ENCODE measurements at places on chromosomes 1 and 21. TPM values are rescaled to one million over a fixed set of nuclear protein-coding genes. Genes with fewer than 3 reads are reported as not detected.

GRCh38 chr21:29205009-29205408 is 74.6 kb downstream of the MAP3K7CL start:
- no peak overlapping the region for H3K27ac ChIP-seq
- no peaks in the 10 kb centered on the region for H3K4me1 ChIP-seq
- no peaks in the 10 kb centered on the region for H3K36me3 ChIP-seq
- DNase-seq = no peak

DNA sequence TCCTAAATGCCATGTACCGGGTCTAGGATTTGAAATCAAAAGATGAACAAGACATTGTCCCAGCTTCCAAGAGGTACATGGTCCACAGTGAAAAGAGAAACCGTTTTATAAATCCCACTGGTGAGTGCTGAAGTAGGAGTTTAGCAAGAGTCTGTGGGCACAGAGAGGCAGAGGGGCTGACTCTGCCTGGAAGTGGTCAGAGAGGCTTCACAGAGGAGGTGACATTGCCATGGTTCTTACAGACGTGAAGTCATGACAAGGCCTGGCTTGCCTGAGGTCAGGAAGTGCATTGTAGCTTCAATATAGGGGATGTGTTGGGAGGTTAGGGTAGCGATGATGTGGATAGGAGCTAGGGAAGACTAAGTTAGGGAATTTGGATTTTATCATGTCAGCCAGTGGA is 28.4 kb downstream of the MAPKAPK2 start:
- peaks cover 27% of the 10 kb centered on the region for H3K4me1 ChIP-seq
- no peaks in the 10 kb centered on the region for H3K36me3 ChIP-seq
- H3K27ac ChIP-seq = no peak overlapping the region
- DNase-seq = no peak

- no peak overlapping the region for H3K4me3 ChIP-seq
- H3K36me3 ChIP-seq = no peaks in the 10 kb centered on the region
- H3K27ac ChIP-seq = no peak overlapping the region
- DNase-seq = no peak
- H3K27me3 ChIP-seq = no peaks in the 10 kb centered on the region
These were observed 76.2 kb downstream of the DISC1 start for GRCh38 chr1:231702804-231703203.

GRCh38 chr1:172003766-172004530 is 162.7 kb downstream of the DNM3 start:
- no peak overlapping the region for H3K4me3 ChIP-seq
- DNase-seq = no peak
- H3K36me3 ChIP-seq = no peaks in the 10 kb centered on the region

GRCh38 chr1:42461196-42461595 is 1.9 kb upstream of the CCDC30 start:
- H3K27me3 ChIP-seq = no peaks in the 10 kb centered on the region
- H3K4me1 ChIP-seq = peaks cover 25% of the 10 kb centered on the region
- H3K4me3 ChIP-seq = no peak overlapping the region

DNA sequence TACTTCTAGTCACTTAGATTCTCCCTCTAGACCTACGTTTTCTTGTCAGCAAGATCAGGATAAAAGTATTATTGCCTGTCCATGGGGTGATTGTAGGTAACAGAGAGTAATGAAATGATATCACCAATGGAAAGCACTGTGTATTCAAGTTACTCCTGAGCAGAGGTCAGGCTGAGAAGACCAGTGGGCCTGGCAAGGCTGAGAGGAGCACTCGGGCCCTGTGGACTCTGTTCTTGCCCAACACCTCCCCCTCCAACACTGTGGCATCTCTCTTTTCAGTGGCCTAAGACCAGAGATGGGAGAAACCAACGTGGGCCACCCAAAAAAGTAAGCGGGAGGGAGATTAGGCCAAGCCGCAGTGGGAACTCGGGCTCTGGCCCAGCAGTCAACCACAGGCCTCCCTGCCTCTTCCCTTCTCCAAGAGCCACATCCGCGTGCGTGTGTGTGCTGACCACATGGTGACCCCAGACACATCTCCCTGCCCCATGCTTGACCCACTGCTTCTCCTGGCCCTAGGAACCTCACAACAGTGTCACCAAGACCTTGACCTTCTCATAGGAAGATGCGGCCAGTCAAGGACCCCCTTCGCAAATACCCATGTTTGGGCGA is 12.3 kb downstream of the RORC start:
- H3K4me3 ChIP-seq = no peak overlapping the region
- no peak for DNase-seq
- no peaks in the 10 kb centered on the region for H3K27me3 ChIP-seq

DNA sequence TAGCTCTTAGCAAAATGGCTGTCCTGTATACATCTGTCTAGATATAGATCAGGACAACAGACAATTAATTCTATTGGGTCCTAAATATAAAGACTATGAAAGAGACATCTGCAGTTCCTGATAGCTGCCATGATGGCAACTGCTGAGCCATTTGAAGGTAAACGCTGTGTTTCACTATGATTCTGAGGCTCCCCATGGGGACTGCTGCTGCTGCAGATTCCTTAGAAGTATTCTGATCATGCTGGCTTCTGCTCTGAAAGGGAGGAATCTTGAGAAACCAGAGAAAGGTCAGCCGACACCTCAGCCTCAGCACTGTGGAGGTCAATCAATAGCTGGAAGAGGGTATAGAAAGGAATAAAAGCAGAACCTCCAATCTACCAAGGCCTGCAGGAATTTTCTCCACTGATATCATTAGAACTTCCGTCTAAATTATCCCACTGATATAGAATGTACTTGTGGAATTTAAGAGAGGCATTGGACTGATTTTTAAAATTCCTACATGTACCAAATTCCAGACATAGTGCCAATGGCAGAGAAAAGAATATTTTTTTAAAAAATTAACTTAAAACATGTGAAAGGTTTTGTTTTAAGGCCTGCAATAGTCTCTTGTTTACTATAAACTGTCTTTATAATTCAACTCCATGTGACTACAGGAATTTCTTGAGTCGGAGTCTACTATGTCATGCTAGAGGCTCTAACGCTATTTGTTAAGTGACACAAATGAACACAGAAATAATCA is 53.2 kb downstream of the DDAH1 start:
- no peaks in the 10 kb centered on the region for H3K36me3 ChIP-seq
- no peaks in the 10 kb centered on the region for H3K27me3 ChIP-seq
- H3K27ac ChIP-seq = no peak overlapping the region
- DNase-seq = no peak

DNA sequence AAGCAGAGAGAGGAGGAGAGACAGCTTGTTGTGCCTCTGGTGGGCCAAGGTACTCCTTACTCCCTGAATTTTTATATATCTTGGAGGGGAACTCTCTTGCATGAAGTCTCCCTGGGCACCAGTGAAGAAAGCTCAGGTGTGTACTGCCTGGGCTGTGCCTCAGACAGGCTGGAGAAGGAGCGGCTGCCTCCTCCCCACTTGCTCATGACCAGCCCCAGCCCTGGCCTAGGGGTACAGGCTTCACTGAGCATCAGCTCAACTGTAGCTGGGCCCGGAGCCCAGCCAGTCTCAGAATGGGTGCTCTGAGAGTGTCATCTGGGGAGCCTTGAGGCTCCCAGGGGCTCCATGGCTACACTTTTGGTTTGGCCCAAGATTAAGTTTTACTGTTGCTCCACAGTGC is 44.8 kb upstream of the TENT5C start:
- H3K27me3 ChIP-seq = no peaks in the 10 kb centered on the region
- H3K27ac ChIP-seq = no peak overlapping the region
- peaks cover 8% of the 10 kb centered on the region for H3K4me1 ChIP-seq
- peak; percentile 85 for DNase-seq
- H3K36me3 ChIP-seq = no peaks in the 10 kb centered on the region

GRCh38 chr1:101130673-101131072 is 105.1 kb upstream of the DPH5 start:
- H3K27me3 ChIP-seq = no peaks in the 10 kb centered on the region
- H3K27ac ChIP-seq = no peak overlapping the region
- H3K36me3 ChIP-seq = no peaks in the 10 kb centered on the region
- no peak for DNase-seq

- peaks cover 43% of the 10 kb centered on the region for H3K36me3 ChIP-seq
- DNase-seq = no peak
- no peaks in the 10 kb centered on the region for H3K4me1 ChIP-seq
- no peaks in the 10 kb centered on the region for H3K27me3 ChIP-seq
- H3K4me3 ChIP-seq = no peak overlapping the region
- H3K27ac ChIP-seq = no peak overlapping the region
These were observed 26.7 kb downstream of the RNF223 start for GRCh38 chr1:1047407-1047806.

GRCh38 chr21:44730951-44731579 is 19.7 kb upstream of the TSPEAR start:
- H3K36me3 ChIP-seq = no peaks in the 10 kb centered on the region
- no peak overlapping the region for H3K4me3 ChIP-seq

DNA sequence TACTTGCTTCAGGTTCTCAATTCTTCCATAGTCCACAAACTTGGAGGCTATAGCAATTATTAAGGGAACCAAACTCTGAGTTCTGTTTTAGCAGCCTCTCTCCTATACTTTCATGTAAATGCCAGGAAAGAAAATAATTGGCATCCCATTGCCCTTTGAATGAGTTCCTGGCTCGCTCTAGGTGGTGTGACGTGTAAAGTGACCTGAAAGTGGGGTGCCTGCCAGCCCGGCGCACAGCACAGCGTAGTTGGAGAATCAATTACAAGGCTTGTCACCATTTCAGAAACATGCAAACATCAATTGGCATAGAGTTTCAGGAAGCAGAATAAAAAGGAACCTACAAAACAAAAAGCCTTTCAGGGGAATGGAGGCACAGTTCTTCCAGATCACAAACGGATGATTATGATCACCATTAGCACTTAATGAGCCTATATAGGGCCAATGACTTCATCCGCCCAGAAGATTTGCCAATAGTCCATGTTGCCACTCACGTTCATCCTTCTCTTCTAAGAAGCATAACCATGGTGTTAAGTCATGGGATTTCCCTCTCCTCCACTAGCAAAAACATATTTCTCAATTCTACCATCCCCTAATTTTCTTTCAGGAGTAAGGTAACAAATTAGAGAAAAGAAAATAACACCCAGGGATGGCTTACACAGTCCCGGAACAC is 354.6 kb upstream of the ADGRL2 start:
- H3K36me3 ChIP-seq = no peaks in the 10 kb centered on the region
- no peaks in the 10 kb centered on the region for H3K27me3 ChIP-seq
- H3K4me1 ChIP-seq = no peaks in the 10 kb centered on the region
- no peak overlapping the region for H3K4me3 ChIP-seq
- no peak overlapping the region for H3K27ac ChIP-seq
- DNase-seq = no peak

GRCh38 chr1:19313961-19314882 is 2.1 kb downstream of the SLC66A1 start:
- H3K27me3 ChIP-seq = no peaks in the 10 kb centered on the region
- H3K27ac ChIP-seq = no peak overlapping the region
- peaks cover 20% of the 10 kb centered on the region for H3K4me1 ChIP-seq
- H3K4me3 ChIP-seq = no peak overlapping the region

DNA sequence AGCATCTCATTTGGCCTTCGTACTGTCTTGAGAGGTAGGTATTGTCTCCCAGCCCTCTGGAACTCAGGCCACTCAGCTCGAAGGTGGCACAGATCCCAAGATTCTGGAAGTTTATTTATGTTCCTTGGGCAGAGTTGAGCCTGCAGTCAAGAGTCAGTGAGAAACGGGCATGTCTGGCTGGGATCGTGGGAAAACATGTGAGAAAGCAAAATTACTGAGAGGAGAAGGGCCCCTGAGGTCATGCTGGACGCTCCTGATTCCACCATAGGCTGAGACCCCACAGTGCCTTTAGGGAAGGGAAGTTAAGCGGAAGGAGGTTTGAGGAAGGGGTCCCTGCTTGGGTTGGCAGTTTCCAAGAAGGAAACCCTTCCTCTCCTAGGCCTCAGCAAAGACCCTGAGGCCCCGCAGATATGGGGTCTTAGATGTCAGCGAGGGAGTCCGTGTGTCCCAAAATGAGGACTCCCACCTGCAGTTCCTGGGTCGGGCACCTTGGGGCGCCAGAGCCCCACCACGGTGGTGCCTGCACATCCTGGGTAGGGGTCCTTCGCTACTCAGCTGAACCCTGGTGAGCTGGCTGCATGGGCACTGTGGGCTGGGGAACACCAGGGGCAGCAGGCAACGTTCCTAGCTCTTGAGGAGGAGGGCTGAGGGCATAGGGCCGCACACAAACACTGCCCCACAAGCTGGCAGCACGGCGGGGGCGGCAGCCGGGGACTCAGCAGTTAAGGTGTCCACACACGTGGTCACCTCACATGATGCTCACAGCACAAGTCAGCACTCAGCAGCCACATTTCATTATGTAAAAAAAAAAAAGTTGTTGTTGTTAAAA is 12.3 kb upstream of the SEMA4A start:
- DNase-seq = peak; percentile 53
- H3K36me3 ChIP-seq = peaks cover 36% of the 10 kb centered on the region
- H3K4me1 ChIP-seq = peaks cover 10% of the 10 kb centered on the region

DNA sequence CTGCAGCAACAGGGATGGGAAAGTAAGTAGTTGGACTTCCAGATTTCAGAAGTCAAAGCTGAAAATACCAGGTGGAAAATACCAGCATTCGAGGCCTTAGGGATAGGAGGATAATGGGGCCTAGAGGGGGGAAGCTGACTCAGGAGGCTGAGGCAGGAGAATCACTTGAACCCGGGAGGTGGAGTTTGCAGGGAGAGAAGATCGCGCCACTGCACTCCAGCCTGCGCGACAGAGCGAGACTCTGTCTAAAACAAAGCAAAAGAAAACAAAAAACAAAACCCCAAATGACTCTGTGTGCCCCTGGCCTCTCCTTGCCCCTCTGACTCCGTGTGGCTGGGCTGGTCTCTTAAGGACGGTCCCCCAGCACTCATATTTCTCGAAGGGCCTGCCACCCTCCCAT is 3.4 kb downstream of the SH2D2A start:
- H3K36me3 ChIP-seq = no peaks in the 10 kb centered on the region
- DNase-seq = no peak
- no peak overlapping the region for H3K4me3 ChIP-seq
- peaks cover 21% of the 10 kb centered on the region for H3K4me1 ChIP-seq
- no peaks in the 10 kb centered on the region for H3K27me3 ChIP-seq

ERICH3 gene
- not detected for total RNA-seq

PRR9 gene
- not detected for total RNA-seq

NTMT2 gene
- not detected for total RNA-seq

NUDT4B gene
- 48.8 TPM for total RNA-seq

THAP3 gene
- 26.4 TPM for total RNA-seq

KRTAP19-1 gene
- total RNA-seq = not detected

MIXL1 gene
- not detected for total RNA-seq
